ENCODE measurements at places on chromosomes 3 and 15. TPM values are rescaled to one million over a fixed set of nuclear protein-coding genes. Genes with fewer than 3 reads are reported as not detected.

The HTR3C gene
- not detected for total RNA-seq

The TRH gene
- 5.3 TPM for total RNA-seq

DNA sequence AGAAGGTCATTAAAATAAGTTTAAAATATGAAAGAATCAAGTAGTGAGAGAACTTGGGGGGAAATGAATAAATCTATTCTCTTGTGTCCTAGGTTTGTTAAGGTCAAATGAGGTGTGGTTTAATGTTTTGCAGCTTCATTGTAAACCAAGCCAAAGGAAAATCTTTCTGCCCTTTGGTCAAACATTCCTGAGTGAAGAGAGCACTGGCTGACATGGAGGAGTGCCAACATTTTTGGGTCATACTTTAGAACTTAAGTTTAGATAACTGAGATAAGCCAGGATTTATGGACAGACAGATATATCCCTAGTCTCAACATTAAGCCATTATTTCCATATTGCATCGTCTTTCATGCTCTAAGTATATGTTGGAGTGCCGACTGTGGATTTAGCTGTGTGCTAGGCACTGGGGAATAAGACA lies 66.4 kb downstream of the PTPRG start:
- peaks cover 51% of the 10 kb centered on the region for H3K4me1 ChIP-seq
- no peaks in the 10 kb centered on the region for H3K27me3 ChIP-seq
- peaks cover 33% of the 10 kb centered on the region for H3K36me3 ChIP-seq
- DNase-seq = no peak
- no peak overlapping the region for H3K4me3 ChIP-seq

The PP2D1 gene
- total RNA-seq = not detected

The CCK gene
- 17.7 TPM for total RNA-seq

The ENTPD3 gene
- total RNA-seq = 2.7 TPM

DNA sequence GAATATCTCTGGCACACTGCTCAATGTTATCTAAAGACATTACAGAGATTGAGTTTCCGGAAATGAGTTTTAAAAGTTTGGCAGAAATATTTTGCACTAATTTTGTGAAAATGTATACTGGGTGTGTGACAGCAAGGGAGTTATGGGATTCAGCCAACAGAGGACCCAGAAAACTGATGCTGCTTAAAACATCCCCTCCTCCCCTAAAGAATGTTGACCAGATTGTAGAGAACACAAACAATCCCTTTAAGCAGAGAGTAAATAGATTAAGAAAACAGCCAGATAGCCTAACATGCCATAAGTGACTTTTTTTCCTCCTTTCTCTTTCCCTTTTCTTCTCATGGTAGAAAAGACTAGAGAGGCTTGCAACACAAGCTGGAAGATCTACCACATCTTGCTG lies 928.0 kb upstream of the ALCAM start:
- no peaks in the 10 kb centered on the region for H3K27me3 ChIP-seq
- H3K27ac ChIP-seq = peak overlapping the region; percentile 10
- no peak overlapping the region for H3K4me3 ChIP-seq
- H3K4me1 ChIP-seq = peaks cover 20% of the 10 kb centered on the region
- peaks cover 4% of the 10 kb centered on the region for H3K36me3 ChIP-seq

The SMCO1 gene
- total RNA-seq = not detected

DNA sequence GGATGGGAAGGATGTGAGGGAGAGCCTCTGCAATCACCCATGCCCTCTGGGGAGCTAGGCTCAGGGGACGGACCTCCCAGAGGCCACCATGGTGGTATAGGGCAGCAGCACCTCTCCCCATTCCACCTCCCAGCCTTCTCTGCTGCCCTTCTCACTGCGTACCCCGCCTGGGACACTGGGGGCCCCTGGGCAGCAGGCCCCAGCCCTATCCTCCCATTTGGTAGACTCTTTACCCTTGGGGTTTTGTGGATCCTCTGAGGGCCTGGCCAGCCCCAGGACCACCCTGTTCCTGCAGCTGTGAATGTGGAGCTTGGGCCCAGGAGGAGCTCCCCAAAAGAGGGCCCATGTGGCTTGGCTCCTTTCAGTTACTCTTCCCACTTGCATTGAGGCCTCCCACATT lies 131.9 kb downstream of the DNAJB8 start:
- H3K4me1 ChIP-seq = peaks cover 57% of the 10 kb centered on the region
- no peak overlapping the region for H3K4me3 ChIP-seq
- no peak for DNase-seq
- peaks cover 3% of the 10 kb centered on the region for H3K36me3 ChIP-seq
- H3K27ac ChIP-seq = no peak overlapping the region

The LPP gene
- total RNA-seq = 96.7 TPM

DNA sequence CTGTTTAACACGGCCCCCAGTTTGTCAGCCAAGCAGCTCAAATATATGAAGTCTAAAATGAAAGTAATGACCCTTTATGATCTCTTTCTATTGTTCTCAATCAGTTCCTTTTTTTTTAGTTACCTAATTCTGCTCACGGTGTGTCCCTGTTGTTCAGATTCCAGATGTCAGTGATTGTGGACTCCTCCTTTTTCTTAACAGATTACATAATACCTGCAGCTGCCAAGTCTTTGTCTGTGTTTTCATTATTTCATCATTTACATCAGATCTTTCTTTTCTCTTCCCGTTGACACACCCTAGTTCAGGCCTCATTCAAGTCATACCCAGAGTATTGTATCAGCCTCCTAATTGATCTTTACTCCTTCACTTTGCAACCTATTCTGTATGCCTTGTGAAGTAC lies 56.1 kb upstream of the SKIL start:
- no peak overlapping the region for H3K27ac ChIP-seq
- no peaks in the 10 kb centered on the region for H3K4me1 ChIP-seq
- no peaks in the 10 kb centered on the region for H3K27me3 ChIP-seq
- H3K36me3 ChIP-seq = peaks cover 10% of the 10 kb centered on the region
- DNase-seq = no peak
- no peak overlapping the region for H3K4me3 ChIP-seq

The MEX3B gene
- 46.1 TPM for total RNA-seq

DNA sequence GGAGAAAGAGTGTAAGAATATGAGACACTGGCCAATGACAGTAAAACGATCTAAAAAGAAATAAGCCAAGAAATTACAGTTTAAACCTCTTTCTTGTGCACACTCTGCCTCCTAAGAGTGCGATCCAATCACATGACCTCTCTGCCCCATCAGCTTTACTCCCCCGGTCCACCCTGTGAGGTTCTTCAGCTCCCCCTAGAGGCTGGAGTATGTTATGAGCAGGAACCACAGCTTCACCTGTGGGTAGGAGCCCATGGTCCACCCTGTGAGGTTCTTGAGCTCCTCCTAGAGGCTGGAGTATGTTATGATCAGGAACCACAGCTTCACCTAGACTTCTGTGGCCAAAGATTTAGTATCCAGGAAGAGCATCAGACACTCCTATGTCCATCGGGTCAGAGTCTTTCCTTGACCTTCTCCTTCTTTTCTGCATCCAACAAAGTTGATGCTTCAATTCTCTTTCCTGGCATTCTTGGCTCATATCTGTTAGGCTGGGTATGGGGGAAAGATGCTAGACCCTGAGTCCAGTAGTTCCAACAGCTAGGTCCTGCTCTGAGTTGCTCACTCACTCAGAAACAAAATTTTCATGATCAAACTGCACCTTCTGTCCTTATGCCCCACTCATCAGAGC lies 164.0 kb downstream of the MINAR1 start:
- H3K4me1 ChIP-seq = no peaks in the 10 kb centered on the region
- H3K36me3 ChIP-seq = no peaks in the 10 kb centered on the region
- DNase-seq = no peak
- H3K27me3 ChIP-seq = peaks cover 33% of the 10 kb centered on the region
- H3K27ac ChIP-seq = no peak overlapping the region

GRCh38 chr3:70247955-70248354 lies 64.5 kb downstream of the MDFIC2 start:
- no peak overlapping the region for H3K4me3 ChIP-seq
- H3K27me3 ChIP-seq = no peaks in the 10 kb centered on the region
- H3K4me1 ChIP-seq = peaks cover 8% of the 10 kb centered on the region
- no peaks in the 10 kb centered on the region for H3K36me3 ChIP-seq
- no peak overlapping the region for H3K27ac ChIP-seq
- DNase-seq = no peak

- DNase-seq = no peak
- no peak overlapping the region for H3K4me3 ChIP-seq
- H3K27ac ChIP-seq = no peak overlapping the region
- no peaks in the 10 kb centered on the region for H3K4me1 ChIP-seq
- H3K36me3 ChIP-seq = no peaks in the 10 kb centered on the region
- H3K27me3 ChIP-seq = peaks cover 11% of the 10 kb centered on the region
Observed at GRCh38 chr3:58608648-58609047, 31.5 kb upstream of the FAM107A start.

- DNase-seq = no peak
- no peak overlapping the region for H3K27ac ChIP-seq
- peaks cover 10% of the 10 kb centered on the region for H3K4me1 ChIP-seq
- no peak overlapping the region for H3K4me3 ChIP-seq
- H3K27me3 ChIP-seq = peaks cover 4% of the 10 kb centered on the region
Observed at GRCh38 chr3:167886690-167887089, 151.2 kb downstream of the SERPINI1 start.

DNA sequence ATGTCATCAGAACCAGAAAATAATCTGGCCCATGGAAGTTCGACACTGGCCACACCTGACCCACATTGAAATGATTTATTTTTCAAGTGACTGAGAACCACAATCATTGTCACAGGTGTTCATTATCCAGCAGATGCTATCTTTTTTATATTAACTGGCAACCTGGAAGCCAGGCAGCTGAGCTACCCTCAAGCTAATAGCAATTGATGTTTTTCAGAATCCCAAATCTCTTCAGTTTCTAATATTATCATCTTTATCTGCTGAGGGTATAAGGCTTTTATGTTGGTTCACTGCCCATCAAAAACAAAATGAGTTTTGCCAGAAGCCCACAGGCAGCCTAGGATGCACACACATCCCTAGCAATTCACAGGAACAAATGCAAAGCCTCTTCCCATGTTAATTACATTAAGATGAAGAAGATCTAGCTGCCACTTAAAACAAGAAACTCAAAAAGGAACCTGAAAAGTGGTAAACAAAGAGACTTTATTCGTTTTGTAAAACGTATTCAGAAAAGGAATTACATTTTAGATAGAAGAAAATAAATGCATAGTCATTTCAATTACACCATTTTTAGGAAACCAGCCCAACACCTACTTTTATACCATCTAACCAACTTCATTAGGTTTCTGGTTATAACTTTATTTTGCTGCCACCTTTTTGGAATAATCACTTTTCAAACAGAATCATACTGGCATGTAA lies 40.9 kb upstream of the STRIT1 start:
- H3K4me3 ChIP-seq = no peak overlapping the region
- H3K4me1 ChIP-seq = no peaks in the 10 kb centered on the region
- no peaks in the 10 kb centered on the region for H3K36me3 ChIP-seq
- no peak overlapping the region for H3K27ac ChIP-seq
- DNase-seq = no peak

DNA sequence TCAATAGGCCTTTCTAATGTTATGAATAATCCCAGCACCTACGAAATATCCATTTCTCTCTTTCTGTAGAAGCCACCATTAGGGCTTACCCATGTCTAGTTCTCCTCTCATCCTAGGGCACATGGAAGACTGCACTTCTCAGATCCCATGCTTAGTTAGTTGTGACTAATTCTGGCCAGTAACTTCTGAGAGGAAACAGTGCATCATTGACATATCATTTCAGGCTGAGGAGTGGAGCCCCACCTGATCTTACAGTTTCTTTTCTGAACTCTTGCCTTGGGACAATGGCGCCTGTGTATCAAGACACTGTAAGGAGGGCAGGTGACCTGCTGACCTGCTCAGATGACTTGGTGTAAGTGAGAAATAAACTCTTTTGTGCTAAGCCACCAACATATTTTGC lies 39.4 kb upstream of the TBL1XR1 start:
- H3K36me3 ChIP-seq = no peaks in the 10 kb centered on the region
- H3K4me3 ChIP-seq = no peak overlapping the region

The VGLL4 gene
- total RNA-seq = 78.5 TPM

The SLC35G2 gene
- total RNA-seq = 3.7 TPM

- H3K4me1 ChIP-seq = no peaks in the 10 kb centered on the region
- no peaks in the 10 kb centered on the region for H3K36me3 ChIP-seq
- DNase-seq = no peak
- H3K27ac ChIP-seq = no peak overlapping the region
- H3K4me3 ChIP-seq = no peak overlapping the region
- H3K27me3 ChIP-seq = peaks cover 17% of the 10 kb centered on the region
Observed at GRCh38 chr3:8972639-8973038, 9.4 kb upstream of the RAD18 start.

The STT3B gene
- 180 TPM for total RNA-seq

GRCh38 chr3:149575961-149576564 lies 81.8 kb downstream of the WWTR1 start:
- H3K4me3 ChIP-seq = peak overlapping the region; percentile 69
- peak overlapping the region; percentile 75 for H3K27ac ChIP-seq
- H3K4me1 ChIP-seq = peaks cover 60% of the 10 kb centered on the region
- no peaks in the 10 kb centered on the region for H3K27me3 ChIP-seq
- DNase-seq = no peak

GRCh38 chr3:9183811-9184460 lies 65.5 kb downstream of the SRGAP3 start:
- H3K27ac ChIP-seq = peak overlapping the region; percentile 50
- peaks cover 66% of the 10 kb centered on the region for H3K4me1 ChIP-seq
- H3K4me3 ChIP-seq = peak overlapping the region; percentile 77
- no peak for DNase-seq

- no peak for DNase-seq
- H3K27ac ChIP-seq = no peak overlapping the region
- H3K4me1 ChIP-seq = no peaks in the 10 kb centered on the region
- H3K27me3 ChIP-seq = peaks cover 90% of the 10 kb centered on the region
- H3K36me3 ChIP-seq = no peaks in the 10 kb centered on the region
- peak overlapping the region; percentile 65 for H3K4me3 ChIP-seq
Observed at GRCh38 chr3:13880811-13881156, 913 bp upstream of the WNT7A start.

DNA sequence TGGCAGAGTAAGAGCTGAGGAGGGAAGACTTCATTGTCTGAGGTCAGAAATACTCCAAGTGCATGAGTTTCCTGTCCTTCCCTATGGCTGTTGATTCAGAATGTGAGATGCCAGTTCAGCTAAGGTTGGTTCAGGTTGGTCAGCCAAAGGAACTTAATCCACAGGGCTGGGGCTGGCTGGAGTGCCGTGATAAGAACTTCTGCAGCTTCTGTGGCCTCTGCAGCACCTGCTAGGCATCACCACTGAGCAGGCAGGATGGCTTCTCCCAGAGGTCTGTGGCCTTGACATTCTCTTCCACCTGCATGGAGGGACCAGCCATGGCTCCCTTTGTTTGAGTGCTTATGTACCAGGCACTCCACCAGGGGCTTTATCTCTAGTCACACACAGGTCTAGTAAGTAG lies 109.5 kb upstream of the PLXNA1 start:
- peaks cover 4% of the 10 kb centered on the region for H3K4me1 ChIP-seq
- no peak for DNase-seq
- H3K36me3 ChIP-seq = peaks cover 3% of the 10 kb centered on the region
- no peaks in the 10 kb centered on the region for H3K27me3 ChIP-seq
- no peak overlapping the region for H3K4me3 ChIP-seq

Data from type B pancreatic cell (in vitro differentiated cells).